CD4-positive, alpha-beta memory T cell (primary cell): ENCODE measurements at places on chromosomes 2 and 18. TPM values are rescaled to one million over a fixed set of nuclear protein-coding genes. Genes with fewer than 3 reads are reported as not detected.

Gene ANKRD30BL
- polyA plus RNA-seq, result not detected

Gene WNT10A
- 8.1 TPM for polyA plus RNA-seq

Gene MAPRE3
- 2.5 TPM for polyA plus RNA-seq

Gene LCT
- polyA plus RNA-seq, result not detected

Gene RBKS
- polyA plus RNA-seq, result 2.5 TPM

Gene C2orf66
- not detected for polyA plus RNA-seq
